ENCODE measurements at places on chromosomes 6 and 20. TPM values are rescaled to one million over a fixed set of nuclear protein-coding genes. Genes with fewer than 3 reads are reported as not detected.
A peak's percentile ranks its signal among the peaks of the same experiment; 100 is the strongest.

DNA sequence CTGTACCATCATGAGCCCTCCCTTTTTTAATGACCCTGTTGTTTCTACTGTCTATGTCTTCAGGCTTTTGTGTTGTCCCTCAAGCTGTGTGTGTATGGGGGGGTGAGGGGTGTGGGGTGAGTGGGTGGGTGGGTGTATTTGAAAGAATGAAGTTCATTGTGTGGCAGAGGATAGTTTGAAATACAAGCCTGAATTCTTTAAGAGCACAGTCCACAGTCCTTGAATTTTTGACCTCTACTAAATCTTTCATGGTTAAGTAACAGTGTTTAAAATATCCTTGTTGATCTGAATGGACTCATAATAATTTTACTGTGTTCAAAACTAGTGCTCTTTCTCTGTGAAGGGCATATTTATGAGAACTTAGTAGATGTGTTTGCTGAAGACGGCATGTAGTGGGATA lies 10.0 kb downstream of the MRAP2 start:
- no peak for DNase-seq

GRCh38 chr20:3698591-3699001 lies 13.8 kb downstream of the SIGLEC1 start:
- peak; percentile 60 for DNase-seq

GRCh38 chr20:12358006-12358654 lies 440.4 kb downstream of the BTBD3 start:
- DNase-seq = no peak

DNA sequence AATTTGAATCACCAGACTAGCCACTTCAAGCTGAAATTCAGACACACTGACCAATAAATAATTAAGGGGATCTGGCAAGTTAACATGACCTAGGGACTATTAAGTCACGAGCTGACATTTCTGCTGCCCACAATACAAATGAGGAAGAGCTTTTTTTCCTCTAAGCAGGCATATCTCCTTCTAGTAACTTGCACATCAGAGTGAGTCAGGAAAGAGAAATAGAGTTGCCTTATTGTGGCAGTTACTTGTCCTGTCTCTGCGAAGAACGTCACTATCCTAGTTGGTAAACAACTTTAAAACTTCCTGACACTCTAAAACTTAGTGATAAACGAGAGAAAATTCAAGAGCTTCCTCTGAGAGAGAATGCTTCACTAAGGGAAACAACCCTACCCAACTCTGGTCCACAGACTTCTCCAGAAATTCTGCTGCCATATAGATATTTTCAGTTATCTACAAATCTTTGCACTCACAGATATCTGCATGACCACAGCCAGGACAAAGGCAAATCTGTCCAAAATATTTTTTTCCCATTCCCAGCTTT lies 4.2 kb downstream of the PLA2G7 start:
- DNase-seq = no peak

DNA sequence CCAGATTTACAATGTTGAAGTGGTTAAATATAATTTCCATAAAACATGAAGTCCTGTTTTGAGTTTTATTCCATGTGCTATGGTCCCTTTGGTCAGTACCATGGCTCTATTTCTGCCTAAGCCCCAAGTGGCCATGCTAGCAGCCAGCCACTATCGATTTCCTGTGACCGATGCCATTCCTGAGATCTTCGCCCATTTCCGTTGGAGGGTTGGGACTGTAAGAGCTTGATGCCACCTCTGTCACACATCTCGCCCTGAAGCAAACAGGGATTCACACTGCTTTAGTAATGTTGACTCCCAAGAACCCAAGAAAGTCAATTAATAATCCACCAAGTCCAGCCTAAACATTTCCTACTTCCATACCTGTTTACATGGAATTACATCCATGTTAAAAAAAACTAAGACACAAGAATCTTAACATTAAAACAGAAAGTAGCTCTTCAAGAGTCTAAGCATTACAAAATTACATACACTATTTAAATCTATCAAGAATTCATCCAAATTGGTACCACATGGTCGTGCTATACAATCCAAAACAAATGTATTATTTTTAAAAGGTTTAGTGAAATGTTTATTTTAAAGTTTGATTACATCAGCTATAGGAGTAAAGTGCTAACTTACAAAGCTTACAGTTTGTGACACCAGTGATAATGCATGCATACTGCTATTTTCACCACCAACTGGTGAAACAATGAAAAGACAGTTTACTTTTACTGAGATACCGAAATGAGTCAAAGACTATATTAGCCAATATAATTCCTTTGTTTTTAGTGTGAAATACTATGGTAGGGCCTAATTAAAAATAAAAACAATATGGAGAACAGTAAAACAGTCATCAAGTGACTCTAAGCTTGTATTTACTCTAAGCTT lies 2.5 kb downstream of the RBM39 start:
- DNase-seq = no peak

DNA sequence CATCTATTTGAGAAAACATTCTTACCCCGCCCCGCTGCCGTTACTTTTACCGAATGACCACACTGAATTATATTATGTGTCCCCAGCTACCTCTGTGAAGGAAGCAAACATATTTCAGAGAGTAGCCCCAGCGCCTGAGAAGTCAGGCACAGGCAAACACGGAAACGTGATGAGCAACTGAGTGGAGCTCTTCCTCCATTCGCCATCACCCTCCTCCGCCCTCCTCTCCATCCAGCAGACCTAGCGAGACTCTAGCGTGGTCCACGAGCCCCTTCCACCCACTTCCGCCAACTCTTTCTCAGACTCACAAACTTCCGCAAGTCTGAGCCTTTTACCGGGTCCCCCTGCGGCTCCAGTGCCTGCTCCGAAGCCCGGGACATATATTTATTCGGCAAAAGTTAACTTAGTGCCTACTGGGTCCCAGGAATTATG lies 582 bp downstream of the SNRPB start:
- peak; percentile 69 for DNase-seq

DNA sequence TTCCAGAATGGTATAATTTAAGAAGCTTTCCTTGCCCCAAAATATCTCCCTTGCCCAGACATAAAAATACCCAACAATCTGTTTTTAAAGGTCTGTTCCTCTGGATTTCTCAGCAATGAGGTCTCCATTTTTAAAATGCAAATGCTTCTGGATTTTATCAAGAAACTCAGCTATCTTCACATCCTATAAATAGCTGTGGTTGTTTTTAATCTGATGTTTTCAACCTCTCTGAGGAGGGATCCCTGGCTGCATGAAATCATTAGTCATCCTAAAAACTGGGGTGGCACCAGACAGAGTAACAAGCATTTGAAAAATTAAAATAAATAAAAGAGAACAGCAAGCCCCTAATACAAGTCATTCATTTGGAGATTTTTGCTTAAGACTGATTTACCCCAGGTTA lies 168.5 kb upstream of the ID4 start:
- peak; percentile 76 for DNase-seq

DNA sequence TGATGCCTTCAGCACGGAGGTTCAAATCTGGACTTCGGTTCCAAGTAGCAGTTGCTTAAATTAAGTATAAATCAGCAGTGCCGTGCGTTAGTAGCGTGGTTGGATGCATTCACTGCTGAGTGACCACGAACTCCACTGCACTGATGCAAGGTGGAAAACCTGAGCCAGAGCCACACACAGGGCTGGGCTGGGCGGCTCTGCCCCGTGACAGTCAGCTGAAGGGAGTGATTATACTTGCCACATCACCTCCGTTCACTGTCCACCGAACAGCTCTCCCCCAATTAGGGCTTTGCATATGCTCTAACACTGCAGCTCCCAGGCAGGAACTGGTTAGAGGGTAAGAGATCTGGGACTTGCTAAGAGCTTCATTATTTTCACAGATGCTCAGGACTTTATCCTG lies 22.2 kb downstream of the PPP1R3G start:
- no peak for DNase-seq

- no peak for DNase-seq
Measured at GRCh38 chr20:52941808-52942207, 30.4 kb upstream of the TSHZ2 start.

DNA sequence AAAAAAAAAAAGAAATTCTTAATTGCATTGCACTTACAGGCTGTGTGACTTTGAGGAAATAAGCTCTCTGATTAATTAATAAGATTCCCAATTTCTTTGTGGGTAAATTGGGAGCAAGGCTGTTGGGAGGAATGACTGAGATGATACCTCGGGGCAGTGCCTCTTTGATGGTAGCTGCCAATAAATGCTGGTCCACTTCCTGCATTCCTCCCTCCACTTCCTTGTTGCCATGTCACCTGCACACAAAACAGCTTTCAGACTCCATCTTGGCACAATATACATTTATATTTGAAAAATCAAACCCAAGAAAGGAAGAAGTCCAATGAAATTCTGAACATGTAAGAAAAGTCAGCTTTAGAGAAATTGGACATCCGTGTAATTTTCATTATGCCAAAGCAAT lies 45.1 kb downstream of the MTHFD1L start:
- DNase-seq = no peak

DNA sequence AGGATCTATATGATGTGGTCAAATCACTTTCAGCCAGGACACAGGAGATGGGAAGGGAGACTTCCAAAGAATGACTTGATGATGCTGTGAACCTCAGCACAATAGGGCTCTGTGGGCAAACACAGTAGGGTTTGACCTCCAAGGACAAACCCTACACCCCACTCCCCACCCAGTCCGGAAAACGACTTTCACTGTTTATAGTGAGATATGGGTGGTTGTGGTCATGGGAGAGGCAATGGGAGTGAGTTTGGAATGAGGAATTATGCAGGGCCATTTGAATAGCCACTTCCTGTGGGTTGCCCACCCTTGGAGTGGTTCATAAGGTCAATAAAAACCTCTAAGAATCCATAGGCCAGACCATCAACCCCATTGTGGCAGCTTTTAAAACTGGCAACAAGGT lies 38.4 kb upstream of the PRND start:
- DNase-seq = no peak

GRCh38 chr20:43774754-43775153 lies 48.0 kb upstream of the GTSF1L start:
- DNase-seq = no peak

- DNase-seq = no peak
Measured at GRCh38 chr6:1612299-1612973, 2.7 kb downstream of the FOXC1 start.

- DNase-seq = no peak
Measured at GRCh38 chr6:39254999-39255535, 25.8 kb upstream of the KCNK5 start.

DNA sequence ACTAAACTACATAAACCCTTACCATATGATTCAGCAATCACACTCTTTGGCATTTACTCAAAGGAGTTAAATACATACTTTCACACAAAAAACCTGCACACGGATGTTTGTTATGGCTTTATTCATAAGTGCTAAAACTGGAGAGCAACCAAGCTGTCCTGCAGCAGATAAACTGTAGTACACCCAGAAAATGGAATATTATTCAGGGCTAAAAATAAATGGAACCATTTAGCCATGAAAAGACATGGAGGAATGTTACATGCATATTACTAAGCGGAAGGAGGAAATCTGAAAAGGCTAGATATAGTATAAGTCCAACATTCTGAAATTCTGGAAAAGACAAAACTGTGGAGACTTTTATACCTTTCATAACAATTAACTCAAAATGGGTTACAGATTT lies 73.6 kb upstream of the PHACTR3 start:
- no peak for DNase-seq

- peak; percentile 89 for DNase-seq
Measured at GRCh38 chr20:62376112-62377063, 9.3 kb upstream of the LAMA5 start.

- no peak for DNase-seq
Measured at GRCh38 chr6:107660839-107661238, 163.3 kb downstream of the SCML4 start.

DNA sequence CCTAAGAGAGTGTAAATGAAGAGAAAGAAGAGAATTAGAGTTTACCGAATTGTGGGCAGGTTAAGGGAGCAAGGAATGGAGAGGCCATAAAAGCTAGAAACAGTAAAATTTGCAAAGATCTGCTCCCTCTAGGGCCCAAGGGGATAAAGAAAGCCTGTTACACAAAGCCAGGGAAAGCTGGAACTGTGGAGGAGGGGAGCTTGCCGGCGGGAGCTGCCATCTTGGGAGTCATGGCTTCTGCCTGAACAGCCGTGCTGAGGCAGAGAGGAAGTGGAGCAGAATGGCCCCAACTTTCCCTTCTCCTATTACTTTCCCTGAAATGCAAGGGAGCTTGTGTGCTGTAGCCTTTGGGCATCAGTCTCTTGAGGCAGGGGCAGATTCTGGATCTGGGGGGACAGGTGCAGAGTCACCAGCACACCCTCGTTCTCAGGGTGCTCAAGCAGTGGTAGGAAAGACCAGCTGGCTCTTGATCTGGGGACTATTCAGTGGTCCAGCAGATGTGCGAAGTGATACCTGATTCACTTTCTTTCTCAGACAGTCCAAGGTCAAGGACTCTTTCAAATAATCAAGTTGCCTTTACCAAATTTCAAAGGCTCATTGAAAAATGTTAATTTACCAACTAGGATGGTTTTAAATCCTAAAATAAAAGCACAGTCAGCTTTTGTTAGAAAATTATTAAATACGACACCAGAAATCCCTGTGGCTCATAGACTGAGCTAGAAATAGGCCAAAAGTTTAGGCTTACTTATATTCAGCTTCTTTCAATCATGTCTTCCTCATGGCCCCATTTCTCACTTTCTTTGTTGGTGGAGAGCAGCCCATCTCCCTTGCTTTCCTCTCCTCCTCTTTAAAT lies 25.7 kb downstream of the LAMA4 start:
- no peak for DNase-seq

DNA sequence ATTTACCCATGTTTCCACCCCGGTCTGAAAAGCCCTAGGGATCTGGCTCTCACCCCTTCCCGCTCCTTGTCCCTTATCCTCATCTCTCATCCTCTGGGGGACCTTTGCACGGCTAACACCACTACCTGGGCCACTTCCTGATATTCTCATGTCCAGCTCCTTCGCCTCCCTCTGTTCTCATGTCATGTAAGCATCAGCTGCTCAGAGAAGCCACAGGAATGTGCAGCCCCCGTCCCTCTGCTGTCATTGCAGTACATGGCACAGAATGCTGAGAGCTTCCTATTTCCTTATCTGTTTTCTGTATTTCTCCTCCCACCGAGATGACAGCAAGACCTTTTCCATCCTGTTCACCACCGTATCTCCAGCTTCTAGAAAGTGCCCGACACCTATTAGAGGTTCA lies 102.4 kb downstream of the MTHFD1L start:
- peak; percentile 9 for DNase-seq

GRCh38 chr6:54695815-54696214 lies 150.8 kb upstream of the FAM83B start:
- no peak for DNase-seq

GRCh38 chr20:17624070-17624469 lies 54.2 kb downstream of the DSTN start:
- DNase-seq = no peak

- DNase-seq = peak; percentile 79
Measured at GRCh38 chr6:43972179-43972912, 154.9 kb downstream of the MRPL14 start.

PKIG gene
- total RNA-seq = 114 TPM

MAS1 gene
- 1.7 TPM for total RNA-seq

TFAP2B gene
- total RNA-seq = 1.4 TPM

LST1 gene
- total RNA-seq = not detected

TMEM242 gene
- 4.8 TPM for total RNA-seq

MTFR2 gene
- total RNA-seq = 4.3 TPM

HLA-DMB gene
- 10.1 TPM for total RNA-seq

CYP24A1 gene
- 1.2 TPM for total RNA-seq

ESR1 gene
- 8.2 TPM for total RNA-seq

SYNE1 gene
- total RNA-seq = 288 TPM

FAM209B gene
- total RNA-seq = not detected

POPDC3 gene
- 1.7 TPM for total RNA-seq

IL17A gene
- total RNA-seq = 2.4 TPM

All from umbilical cord (tissue), 2 donors.